ENCODE measurements at places on chromosomes 1 and 21.

- no peak for DNase-seq
These were observed 352.0 kb downstream of the NUF2 start for GRCh38 chr1:163673759-163674151.

DNA sequence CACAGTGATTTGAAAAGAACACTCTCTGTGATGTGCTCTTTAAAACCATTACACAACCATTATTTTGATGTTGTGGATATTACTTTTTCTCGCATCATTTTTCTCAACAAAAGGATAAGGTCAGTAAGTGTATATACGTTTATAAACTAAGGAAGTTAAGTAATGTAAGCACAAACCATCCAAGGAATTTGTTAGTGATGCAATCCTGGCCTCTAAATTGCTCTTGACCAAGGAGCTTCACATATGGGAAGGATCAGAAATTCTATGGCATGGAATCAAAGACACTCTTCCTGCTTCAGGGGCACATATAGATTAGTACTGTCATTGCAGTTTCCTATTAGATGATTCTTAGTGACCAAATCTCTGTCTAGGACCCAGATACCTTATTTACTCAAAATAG lies 3.6 kb upstream of the PPP2R5A start:
- no peak for DNase-seq

DNA sequence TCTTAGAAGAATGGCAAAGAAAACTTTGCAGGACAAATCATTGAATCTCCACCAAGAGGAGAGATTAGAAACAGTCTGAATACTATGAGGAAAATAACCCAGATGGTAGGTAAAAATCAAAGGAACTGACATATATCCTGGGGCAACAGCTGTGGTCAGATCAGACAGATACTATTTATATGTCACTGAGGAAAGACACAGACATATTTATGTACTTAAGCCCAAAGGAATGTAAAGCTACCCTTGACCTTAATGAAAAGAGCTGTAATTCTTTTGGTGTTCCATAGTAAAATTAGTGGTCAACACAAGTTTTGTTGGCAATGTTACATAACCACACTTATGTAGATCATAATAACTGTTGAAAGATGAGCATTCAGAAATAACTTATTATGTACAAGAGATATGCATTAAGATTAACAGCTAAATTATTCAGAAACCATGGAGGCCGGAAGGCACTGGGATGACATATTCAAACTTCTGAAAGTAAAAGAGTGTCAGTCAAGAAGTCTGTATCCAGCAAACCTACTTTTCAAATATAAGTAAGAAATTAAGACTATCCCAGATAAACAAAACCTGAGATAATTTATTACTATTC lies 166.1 kb upstream of the SAMSN1 start:
- no peak for DNase-seq

DNA sequence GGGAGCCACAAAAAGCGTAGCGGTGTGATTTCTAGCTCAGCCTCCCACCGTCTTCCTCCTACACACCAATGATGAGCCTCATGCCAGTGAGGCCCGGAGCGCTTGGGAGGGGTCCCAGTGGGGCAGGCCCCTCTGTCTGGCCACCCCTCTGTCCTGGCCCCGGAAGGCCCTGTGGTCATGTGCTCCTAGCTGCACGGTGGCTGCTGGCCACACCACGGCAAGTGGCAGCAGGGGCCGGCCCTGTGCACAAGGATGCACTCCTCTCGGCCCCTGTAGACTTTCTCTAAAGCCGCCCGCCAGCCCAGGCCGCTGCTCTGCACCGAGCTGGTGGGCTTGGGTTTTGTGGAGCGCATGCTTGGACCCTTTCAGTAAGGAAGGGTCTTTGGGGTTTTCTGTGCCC lies 53.6 kb downstream of the KCNAB2 start:
- no peak for DNase-seq

- no peak for DNase-seq
These were observed 4.8 kb upstream of the PTTG1IP start for GRCh38 chr21:44878053-44878982.

GRCh38 chr1:9062846-9063245 lies 6.6 kb downstream of the SLC2A5 start:
- no peak for DNase-seq

GRCh38 chr1:12572522-12572921 lies 45.5 kb downstream of the DHRS3 start:
- DNase-seq, result no peak

DNA sequence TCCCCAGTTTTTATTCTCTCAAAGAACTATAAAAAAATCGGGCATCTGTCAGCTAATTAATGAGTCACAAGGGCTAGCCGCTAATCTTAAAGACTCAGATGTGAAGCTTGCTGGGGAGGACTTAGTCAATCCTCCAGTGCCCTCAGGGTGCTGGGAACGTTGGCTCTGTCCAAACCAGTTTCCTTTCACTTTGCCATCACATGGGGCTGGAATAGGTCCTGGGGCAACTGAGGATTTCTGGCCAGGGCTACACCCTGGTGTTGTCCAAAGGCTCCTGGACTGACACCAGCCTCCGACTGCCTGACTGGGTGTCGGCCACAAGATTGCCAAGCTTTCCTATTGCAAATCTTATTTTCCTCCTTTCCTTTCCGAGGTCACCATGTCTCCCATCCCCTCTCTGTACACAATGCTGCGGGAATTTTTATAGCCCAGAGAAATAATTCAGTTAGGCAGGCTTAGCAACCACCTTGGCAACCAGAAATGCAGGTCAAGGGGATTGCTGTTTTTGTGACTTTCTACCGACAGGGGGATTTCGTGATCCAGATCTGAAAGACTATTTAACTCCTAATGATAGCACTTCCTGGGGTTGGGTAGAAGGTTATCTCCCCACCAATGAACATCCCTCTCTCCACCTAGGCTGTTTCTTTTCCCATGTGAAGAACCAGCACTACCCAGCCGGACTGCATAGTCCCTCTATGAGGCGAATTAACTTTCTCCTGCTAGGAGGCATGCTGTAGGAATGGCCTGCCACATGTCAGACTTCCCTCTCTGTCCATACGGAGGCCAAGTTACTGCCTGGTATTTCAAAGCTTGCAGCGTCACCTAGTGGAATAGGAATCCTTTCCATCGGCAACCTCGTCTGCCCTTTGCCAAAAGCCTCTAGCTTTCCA lies 29.9 kb upstream of the CTBS start:
- DNase-seq, result no peak

DNA sequence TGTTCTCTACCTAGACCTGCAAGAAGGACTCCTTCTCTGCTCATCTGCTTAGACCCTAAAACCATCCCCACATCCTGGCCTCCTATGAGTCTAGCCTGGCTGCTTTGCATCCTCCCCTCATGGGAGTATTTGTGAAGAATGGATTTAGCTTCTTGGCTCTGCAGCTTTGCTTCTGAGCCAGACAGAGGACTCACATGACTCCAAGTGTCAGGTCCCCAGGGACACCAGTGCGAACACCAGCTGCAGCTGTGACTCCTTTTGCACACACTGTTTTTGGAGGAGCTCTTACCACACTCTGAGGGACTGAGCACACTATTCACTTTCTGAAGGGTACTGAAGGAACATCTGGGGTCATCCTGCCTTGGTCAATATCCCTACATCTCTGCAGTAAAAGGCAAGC lies 131.8 kb upstream of the SGIP1 start:
- DNase-seq, result no peak

DNA sequence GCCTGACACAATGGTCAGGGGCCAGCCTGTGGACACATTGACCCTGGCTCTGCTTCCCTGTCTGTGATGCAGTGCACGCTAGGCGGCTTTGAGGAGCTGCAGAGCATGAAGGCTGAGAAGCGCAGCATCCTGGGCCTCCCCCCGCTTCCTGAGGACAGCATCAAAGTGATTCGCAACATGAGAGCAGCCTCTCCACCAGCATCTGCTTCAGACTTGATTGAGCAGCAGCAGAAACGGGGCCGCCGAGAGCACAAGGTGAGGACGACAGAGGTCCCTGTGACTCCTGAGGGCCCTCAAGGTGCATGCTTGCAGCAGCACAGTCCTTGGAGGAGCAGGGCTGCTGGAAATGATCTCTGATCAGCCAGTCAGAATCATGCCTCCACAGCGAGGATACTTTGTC lies 8.6 kb downstream of the STRIP1 start:
- no peak for DNase-seq

- DNase-seq, result peak; percentile 91
These were observed 4.9 kb upstream of the TNFRSF1B start for GRCh38 chr1:12161662-12162458.

- no peak for DNase-seq
These were observed 38.0 kb upstream of the PTGFRN start for GRCh38 chr1:116871779-116872146.

DNA sequence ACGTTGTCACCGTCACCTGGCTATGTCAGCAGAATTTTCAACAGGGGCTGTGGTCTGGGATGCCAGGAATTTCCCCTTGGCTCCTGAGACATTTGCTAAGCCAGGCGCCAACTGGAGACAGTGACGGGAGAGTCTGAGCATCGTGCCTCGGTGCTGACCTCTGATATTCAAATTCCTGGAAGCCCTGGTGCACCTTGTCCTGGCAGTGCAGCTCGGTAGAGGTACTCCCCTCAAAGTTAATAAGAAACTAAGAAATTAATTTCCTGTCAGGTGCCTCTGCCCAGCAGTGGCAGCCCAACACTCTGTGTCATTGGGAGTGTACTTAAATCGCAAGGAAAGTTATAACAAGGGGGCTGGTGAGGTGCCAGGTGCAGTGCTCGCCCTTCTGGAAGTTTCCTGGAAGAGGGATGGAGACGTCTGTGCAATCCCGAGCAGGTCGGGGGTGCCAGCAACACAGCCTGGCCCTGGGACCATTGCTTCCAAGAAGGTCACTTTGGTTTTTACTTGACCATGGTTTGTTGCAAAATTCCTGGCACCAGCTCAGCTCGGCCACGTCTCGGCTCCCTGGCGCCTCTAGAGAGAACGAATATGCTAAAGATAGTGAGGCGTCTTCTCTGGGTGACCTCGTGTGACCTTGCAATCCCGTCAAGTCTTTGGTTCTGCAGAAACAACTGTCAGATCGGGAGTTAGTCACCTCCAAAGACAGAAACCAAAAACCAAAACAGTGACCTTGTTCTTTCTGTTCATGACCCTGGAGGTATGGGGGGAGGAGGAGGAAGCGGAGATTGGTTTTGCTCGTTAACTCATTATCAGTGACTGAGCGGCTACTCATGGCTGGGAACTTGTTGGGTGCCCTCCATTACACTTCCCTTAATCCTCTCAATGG lies 149.5 kb upstream of the VAMP3 start:
- DNase-seq, result no peak

DNA sequence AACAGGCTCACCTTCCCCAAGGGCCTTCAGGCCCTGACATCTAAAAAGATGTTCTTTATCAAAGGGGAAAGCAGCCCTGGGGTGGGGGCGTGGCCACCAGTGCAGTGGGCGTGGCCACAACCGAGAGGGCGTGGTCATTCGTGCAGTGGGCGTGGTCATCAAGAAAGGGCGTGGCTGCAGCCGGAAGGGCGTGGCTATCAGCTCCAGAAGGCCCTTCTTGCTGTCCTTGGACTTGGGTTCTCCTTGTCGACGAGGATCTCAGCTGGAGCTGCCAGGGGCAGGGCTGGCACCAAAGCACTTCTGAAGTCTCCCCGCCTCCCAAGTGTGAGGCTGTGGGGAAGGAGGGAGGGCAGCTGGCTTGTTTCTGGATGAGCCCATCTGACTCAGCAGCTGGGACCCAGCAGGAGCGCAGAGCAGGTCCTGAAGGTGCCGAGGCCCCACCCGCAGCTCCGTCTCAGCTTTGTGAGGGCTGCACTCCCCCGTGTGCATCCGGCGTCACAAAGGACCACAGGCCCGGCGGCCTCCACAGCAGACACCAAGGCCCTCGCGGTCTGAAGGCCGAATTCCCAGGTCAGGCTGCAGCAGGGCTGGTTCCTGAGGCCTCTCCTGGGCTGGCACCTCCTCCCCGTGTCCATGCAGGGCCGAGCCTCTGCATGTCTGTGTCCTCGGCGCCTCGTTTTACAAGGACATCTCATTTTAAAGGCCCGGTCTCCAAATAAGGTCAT lies 12.8 kb downstream of the PDE9A start:
- DNase-seq, result peak; percentile 80

DNA sequence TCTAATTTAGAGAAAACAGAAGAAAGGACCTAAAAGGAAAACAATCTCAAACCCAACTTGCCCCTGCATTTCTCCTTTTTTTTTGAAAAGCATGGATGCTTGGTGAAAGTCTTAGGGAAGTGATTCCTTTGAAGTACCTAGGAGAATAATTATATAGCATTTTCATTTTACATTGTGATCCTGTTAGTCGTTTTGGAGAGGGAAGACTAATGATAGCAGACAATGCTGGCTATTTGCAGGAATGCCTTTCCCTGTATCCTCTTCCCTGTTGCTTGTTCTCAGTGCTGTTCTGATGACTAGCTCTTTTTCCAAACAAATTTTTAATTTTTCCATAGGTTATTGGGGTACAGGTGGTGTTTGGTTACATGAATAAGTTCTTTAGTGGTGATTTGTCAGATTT lies 53.9 kb downstream of the LAMC1 start:
- no peak for DNase-seq

DNA sequence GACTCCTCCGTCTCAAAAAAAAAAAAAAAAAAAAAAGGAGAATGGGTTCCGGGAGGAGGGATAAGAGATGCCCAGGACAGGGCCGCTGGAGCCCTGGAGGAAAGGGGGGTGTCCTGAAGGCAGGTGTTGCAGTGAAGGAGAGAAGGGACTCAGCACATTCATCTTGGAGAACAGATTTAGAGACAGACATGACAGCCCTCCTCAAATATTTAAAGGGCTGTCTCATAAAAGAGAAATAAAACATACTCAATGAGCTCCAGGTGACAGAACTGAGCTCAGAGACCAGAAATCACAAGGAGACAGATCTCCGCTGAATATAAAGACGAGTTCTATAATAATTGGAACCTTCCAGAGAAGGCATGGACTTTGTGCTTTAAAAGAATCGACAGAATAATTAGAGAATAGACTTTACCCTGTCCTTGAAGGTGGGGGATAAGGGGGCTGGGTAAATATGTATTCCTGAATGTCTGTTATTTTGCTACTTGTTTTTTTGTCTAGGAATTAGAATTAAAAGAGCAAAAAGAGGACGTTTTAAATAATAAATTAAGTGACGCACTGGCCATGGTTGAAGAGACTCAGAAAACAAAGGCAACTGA lies 52.0 kb upstream of the EFHD2 start:
- DNase-seq, result no peak

GRCh38 chr1:227299241-227299627 lies 19.1 kb downstream of the CDC42BPA start:
- no peak for DNase-seq

GRCh38 chr21:15001113-15001512 lies 63.7 kb downstream of the NRIP1 start:
- no peak for DNase-seq

- no peak for DNase-seq
These were observed 5.7 kb upstream of the VANGL2 start for GRCh38 chr1:160394673-160395072.

All from CMK (cell line).